Choroid plexus epithelial cell (primary cell): ENCODE measurements at places on chromosomes 4 and X.

GRCh38 chrX:129091097-129091496 lies 432.2 kb downstream of the SMARCA1 start:
- DNase-seq, result no peak

DNA sequence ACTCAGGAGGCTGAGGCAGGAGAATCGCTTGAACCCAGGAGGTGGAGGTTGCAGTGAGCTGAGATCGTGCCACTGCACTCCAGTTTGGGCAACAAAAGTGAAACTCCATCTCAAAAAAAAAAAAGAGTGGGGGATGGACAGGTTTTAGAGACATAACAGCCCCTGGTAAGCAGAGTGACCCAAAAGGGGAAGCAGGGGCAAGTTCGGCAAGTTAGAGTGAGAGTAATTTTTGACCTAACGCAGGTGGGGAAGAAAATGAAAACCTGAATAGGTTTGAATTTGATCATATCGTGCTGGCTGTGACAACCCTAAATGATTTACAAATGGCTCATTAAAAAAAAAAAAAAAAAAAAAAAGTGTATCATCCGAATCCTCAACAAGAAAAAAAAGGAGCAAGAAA lies 25.7 kb upstream of the TMEM131L start:
- DNase-seq, result no peak

GRCh38 chr4:3221996-3222395 lies 27.0 kb upstream of the MSANTD1 start:
- no peak for DNase-seq

GRCh38 chr4:94548571-94548970 lies 96.8 kb downstream of the PDLIM5 start:
- DNase-seq, result peak; percentile 95

DNA sequence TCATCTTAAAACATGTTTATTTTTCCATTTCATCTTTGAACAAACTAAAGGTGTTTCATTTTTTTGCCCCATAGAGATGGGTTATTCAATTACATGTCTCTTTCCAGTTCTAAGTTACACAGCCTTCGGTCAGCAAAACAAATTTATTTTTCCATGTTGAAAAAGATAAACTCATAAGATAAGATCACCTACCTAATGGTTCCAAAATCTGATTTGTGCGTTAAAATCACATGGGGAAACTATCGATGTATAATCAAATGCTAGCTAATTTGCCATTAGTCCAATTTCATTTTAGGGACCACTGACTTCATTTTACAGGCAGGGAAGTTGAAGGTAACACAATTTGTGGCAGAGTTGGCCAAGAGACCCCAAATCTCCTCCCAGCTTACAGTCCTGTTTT lies 67.2 kb upstream of the ACSL1 start:
- DNase-seq, result no peak

DNA sequence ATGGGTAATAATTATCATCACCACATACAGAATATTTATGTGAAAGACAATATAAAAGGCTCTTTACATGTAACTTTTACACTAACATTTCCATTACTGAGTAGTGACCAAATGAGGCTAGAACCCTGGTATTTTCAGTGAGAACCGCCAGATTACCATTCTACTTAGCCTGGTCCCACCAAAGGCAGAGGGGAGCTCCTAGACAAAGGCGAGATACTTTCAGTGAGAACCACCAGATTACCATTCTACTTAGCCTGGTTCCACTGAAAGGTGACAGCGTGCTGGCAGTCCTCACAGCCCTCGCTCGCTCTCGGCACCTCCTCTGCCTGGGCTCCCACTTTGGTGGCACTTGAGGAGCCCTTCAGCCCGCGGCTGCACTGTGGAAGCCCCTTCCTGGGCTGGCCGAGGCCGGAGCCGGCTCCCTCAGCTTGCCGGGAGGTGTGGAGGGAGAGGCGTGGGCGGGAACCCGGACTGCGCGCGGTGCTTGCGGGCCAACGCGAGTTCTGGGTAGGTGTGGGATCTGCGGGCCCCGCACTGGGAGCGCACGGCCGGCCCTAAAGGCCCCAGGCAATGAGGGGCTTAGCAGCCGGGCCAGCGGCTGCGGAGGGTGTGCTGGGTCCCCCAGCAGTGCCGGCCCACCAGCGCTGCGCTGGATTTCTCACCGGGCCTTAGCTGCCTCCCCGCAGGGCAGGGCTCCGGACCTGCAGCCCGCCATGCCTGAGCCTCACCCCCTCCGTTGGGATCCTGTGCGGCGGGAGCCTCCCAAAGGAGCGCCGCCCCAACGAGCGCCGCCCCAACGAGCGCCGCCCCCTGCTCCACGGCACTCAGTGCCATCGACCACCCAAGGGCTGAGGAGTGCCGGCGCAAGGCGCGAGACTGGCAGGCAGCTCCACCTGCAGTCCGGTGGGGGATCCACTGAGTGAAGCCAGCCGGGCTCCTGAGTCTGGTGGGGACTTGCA lies 1276.1 kb downstream of the PCDH7 start:
- no peak for DNase-seq

DNA sequence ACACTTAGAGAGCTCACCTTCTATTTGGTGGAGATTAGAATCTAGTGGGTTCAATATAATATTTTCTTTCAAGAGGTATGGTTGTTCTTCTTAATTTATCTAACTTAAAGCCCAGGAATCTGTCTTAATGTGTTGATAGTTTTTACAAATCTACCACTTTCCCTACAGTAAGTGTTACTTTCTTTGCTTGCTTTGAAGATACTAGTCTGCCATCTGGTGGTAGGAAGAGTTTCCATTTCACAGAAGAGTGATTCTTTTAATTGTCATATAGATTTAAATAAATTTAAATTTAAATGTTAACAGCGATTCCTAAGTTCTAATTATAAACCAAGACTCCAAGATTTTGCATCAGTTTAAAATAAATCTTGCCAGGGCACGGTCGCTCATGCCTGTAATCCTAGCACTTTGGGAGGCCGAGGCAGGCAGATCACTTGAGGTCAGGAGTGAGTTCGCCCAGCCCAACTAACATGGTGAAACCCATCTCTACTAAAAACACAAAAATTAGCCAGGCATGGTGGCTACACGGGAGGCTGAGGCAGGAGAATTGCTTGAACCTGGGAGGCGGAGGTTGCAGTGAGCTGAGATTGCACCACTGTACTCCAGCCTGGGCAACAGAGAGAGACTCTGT lies 43.5 kb downstream of the NUDT9 start:
- peak; percentile 81 for DNase-seq

- DNase-seq, result no peak
Measured at GRCh38 chr4:111812114-111812513, 333.1 kb upstream of the FAM241A start.
